LHCN-M2 (cell line): ENCODE measurements at places on chromosomes 16 and 17. TPM values are rescaled to one million over a fixed set of nuclear protein-coding genes. Genes with fewer than 3 reads are reported as not detected.

CRHR1 gene
- not detected in 2 replicates for total RNA-seq

ARHGDIG gene
- total RNA-seq, result not detected in 2 replicates

NAGS gene
- total RNA-seq, result 1.5 and 1.6 TPM in 2 replicates

ITGAX gene
- not detected in 2 replicates for total RNA-seq

AIPL1 gene
- not detected in 2 replicates for total RNA-seq

CUEDC1 gene
- total RNA-seq, result 22.9 and 29.6 TPM in 2 replicates

IGSF6 gene
- total RNA-seq, result not detected in 2 replicates

CYBC1 gene
- 83.5 and 107 TPM in 2 replicates for total RNA-seq

TBX4 gene
- not detected in 2 replicates for total RNA-seq

MT2A gene
- 632 and 1,404 TPM in 2 replicates for total RNA-seq

LPO gene
- not detected in 2 replicates for total RNA-seq

CACNA1H gene
- total RNA-seq, result not detected in 2 replicates

QPRT gene
- total RNA-seq, result 1.1 and 1.7 TPM in 2 replicates

EVPLL gene
- total RNA-seq, result not detected in 2 replicates

MPP3 gene
- total RNA-seq, result 4.1 and 6.7 TPM in 2 replicates

PHOSPHO1 gene
- 0.13 and 0.23 TPM in 2 replicates for total RNA-seq

XAF1 gene
- 3.0 and 6.7 TPM in 2 replicates for total RNA-seq

ABCA8 gene
- total RNA-seq, result not detected in 2 replicates

CIAPIN1 gene
- total RNA-seq, result 55.4 and 56.9 TPM in 2 replicates

OTOP3 gene
- not detected in 2 replicates for total RNA-seq

CDH1 gene
- not detected in 2 replicates for total RNA-seq

HSPB9 gene
- total RNA-seq, result not detected in 2 replicates

KRTAP4-16 gene
- not detected in 2 replicates for total RNA-seq

ZNF597 gene
- 1.9 TPM in 2 replicates for total RNA-seq

PLK1 gene
- total RNA-seq, result 101 and 102 TPM in 2 replicates

SLC12A3 gene
- 0.11 TPM in 1 of 2 replicates, not detected in the other for total RNA-seq

ATP2C2 gene
- total RNA-seq, result not detected in 2 replicates

WNT9B gene
- not detected in 2 replicates for total RNA-seq

MPV17L gene
- total RNA-seq, result 0.23 TPM in 1 of 2 replicates, not detected in the other

CALCOCO2 gene
- total RNA-seq, result 43.7 and 61.7 TPM in 2 replicates

KRT20 gene
- not detected in 2 replicates for total RNA-seq

NPIPA3 gene
- total RNA-seq, result 0.29 and 0.58 TPM in 2 replicates

WFIKKN2 gene
- total RNA-seq, result not detected in 2 replicates

TNFRSF13B gene
- not detected in 2 replicates for total RNA-seq

COX10 gene
- total RNA-seq, result 17.8 and 20.8 TPM in 2 replicates

OR4D1 gene
- total RNA-seq, result not detected in 2 replicates

ELMO3 gene
- total RNA-seq, result 1.8 and 1.9 TPM in 2 replicates

RASL10B gene
- total RNA-seq, result 0.32 and 0.63 TPM in 2 replicates

TMEM114 gene
- not detected in 2 replicates for total RNA-seq
